ENCODE measurements at places on chromosomes 12 and 14.

- no peak for DNase-seq
Measured at GRCh38 chr12:98437806-98438595, 77.4 kb upstream of the TMPO start.

DNA sequence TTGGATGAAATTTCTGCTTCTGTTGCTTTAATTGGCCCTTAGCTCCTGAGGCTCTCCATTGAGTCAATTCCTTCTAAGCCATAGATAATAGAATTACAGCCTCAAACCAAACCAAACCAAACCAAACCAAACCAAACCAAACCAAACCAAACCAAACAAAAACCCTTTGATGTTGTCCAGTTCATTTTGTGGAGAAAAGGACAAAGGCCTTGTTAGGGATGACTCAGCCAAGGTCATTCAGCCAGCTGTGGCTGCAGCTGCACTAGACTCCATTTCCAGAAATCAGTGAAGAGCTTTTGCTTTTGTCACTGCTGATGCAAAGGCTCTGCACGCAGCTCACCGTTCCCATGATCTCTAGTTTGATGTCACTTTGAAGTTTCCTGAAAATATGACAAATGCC is 82.2 kb upstream of the RMST start:
- DNase-seq: no peak

DNA sequence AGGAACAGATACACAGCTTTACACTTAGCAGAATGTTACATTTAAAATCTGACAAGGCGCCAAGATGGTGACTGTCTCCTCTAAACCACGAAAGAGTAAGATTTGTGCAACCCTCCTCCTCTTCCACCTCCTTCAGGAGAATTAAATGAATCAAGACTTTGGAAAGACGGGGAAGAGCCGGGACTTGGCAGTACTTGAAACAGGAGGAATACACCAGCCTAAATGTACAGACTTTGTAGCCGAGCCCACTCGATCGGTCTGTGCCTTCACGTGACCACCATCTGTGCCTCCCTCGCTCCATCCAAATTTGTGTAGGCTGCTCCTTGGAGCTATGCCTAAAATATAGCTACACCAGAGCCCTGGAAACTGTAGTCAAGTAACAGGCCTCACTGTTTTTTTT is 38.3 kb downstream of the SSPN start:
- DNase-seq: no peak

GRCh38 chr12:110972866-110973265 is 52.5 kb upstream of the MYL2 start:
- DNase-seq: no peak

DNA sequence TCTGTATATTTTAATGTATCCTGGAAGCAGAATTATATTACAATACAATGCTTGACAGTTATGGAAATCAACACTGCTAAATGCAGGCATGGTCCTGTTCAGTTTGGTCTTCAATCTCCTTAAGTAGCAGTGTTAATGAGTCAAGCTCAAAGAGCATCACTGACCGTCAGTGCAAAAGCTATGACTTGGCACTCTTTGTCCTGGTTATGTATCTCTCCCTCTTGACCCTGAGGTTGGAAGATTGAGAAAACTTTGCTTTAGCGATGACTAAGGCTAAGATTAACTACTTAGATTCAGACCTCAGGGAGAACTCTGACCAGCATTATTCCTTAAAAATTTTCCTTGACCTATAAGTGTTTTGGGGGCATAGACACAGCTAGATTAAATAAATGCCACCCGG is 10.9 kb downstream of the CLEC7A start:
- no peak for DNase-seq

- DNase-seq: no peak
Measured at GRCh38 chr14:81449576-81449975, 49.5 kb upstream of the STON2 start.

DNA sequence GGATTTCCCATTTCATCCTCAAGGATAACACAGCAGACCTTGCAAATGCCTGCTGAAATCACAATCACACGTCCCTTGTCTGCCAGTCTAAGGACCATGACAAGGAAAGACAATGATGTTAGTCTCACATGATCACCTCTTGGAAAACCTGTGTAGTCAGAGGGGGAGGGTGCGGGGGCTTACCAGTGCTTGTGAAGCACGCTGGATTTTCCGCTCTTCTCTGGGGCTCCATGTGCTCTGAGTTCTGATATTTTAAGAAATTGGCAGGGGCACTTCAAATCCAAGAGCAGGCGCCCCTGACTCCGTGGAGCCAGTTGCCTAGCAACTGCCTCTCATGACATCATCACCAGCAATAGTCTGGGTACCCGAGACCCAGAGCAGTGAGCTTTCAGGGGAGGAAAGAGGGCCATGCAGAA is 200.9 kb upstream of the C14orf180 start:
- no peak for DNase-seq

DNA sequence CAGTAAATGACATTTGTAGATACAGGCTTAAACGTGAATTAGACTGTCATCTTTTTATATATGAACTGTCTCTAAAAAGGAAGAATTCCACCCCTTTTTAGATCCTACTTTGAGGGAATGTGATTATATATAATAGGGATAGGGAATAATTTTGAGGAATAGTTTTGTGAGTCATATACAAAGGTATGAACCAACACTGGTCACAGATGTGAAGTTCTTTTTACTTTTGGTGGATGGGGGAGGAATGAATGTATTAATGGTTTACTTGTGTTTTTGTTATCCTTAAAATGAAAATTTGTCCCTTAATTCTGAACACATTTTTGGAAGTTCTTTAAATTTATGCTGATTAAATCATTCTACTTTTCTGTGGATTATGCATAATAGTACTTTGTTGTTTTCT is 30.4 kb downstream of the FRS2 start:
- DNase-seq: no peak

GRCh38 chr12:16325426-16325825 is 22.0 kb upstream of the MGST1 start:
- no peak for DNase-seq

GRCh38 chr12:79329933-79330332 is 360.8 kb downstream of the PAWR start:
- no peak for DNase-seq

GRCh38 chr12:51328587-51328986 is 4.6 kb upstream of the BIN2 start:
- no peak for DNase-seq

GRCh38 chr12:53122961-53123468 is 19.7 kb downstream of the SOAT2 start:
- DNase-seq: no peak

DNA sequence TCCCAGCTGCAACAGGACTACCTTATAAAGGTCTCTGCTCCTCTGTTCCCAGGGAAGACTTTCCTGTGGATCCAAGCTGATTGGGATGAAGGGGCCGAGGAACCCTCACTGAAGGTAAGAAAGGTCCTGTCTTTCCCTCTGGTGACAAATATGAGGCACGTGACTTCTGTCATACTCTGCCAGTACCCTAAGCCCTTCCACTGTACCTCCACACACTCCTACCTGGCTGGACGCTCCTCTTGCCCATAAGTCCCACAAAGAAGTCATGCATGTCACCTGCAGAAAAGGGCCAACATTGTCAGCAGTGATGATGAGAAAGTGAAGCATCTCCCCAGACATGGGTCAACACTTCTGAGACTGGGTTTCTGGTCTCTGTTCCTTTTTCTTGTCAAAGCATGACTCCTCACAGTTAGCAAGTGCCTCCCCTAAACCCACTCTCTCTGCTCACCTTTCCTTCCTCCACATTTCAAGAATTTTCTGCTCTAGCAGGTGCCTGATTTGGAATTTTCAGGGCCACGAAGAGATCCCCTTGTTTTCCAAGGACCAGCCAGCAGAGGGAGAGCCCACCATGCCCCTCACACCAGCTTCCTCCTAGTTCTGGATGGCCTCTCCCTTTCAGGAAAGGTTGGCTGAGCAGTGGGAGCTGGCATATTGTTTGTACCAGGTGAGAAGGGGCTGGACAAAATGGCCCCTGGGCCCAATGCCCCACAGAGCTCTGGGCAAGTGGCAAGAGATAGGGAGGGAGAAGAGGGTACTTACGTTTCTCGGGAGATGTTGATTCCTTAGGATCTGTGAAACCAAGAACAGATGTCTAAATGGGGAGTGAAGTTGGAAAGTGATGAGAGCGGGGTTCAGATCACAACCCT is 3.5 kb downstream of the TAC3 start:
- no peak for DNase-seq

- no peak for DNase-seq
Measured at GRCh38 chr12:113464852-113465719, 6.6 kb downstream of the LHX5 start.

DNA sequence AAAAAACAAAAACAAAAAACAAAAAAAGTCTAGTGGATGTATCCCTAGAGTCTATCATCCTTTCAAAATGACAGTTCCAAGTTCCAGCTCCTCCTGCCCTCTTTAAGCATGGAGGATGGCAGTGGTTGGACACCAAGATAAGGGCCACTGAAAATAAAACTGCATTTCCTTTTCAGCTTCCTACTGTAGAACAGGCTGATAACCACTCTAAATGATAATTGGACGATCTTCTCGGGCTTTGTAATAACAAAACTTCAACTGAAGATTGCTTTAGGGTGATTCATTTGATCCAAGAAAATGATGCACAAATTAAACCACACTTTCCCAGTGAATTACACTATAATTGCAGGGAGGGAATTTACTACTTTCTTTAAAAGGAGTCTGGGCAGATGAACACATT is 42.2 kb upstream of the CRACR2A start:
- peak; percentile 10 for DNase-seq

DNA sequence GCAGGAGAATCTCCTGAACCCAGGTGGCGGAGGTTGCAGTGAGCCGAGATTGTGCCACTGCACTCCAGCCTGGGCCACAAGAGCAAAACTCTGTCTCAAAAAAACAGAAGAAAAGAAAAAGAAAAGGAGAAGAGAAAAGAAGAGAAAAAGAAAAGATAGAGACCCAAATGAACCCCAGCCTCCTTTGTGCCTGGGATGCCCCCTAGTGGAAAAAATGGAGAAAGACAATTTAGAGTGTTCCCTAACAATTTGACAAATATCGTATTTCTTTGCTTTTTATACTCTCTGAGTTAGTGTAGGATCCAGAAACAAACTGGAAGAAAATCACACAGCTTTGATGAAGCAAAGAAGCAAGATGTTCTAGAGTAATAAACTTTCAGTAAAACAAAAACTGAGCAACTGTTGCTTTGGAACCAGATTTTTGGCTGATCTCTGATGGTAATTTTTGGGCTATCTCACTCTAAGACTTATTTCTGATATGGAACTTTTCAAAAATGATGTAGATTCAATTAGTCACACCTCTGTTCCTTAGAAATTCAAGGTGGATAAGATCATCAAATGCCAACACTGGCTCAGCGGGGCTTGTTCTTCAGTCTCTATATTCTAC is 18.6 kb upstream of the PRKAB1 start:
- DNase-seq: no peak

GRCh38 chr14:48704639-48705038 is 881.5 kb downstream of the RPS29 start:
- DNase-seq: no peak

DNA sequence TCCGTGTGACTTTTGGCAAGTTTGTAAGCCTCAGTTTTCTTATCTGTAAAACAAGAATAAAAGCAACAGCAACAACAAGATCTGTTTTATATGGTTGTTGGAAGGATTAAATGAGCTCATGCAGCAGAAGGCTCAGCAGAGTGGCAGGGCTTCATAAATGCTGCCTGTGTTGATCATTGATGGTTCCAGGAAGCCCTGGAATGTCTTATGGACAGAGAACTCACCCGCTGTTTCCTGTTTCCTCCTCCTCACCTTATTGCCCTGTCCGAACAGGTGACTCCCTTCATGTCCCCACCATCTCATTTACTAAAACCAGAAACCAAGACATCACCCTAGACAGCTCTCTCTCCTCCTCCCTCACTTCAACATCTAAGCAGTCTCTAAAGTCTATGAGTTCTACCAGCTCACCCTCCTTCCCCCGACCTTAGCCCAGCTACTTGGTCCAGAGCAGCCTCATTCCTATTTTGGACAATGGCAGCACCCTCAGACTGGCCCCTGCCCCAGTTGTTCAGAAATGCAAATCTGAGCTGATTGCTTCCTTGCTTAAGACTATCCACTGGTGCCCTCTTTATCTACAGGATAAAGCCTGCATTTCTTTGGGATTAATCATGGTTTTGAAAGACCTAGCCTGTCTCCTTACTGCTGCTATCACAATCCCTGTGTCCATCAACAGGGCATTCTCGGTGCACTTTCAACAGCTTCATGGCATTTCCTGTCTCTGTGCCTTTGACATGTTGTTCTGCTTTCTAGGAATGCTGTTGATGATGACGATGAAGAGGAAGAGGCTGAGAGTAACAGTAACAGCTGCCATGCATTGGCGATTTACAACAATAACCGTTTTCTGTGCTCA is 21.4 kb upstream of the GSG1 start:
- no peak for DNase-seq

DNA sequence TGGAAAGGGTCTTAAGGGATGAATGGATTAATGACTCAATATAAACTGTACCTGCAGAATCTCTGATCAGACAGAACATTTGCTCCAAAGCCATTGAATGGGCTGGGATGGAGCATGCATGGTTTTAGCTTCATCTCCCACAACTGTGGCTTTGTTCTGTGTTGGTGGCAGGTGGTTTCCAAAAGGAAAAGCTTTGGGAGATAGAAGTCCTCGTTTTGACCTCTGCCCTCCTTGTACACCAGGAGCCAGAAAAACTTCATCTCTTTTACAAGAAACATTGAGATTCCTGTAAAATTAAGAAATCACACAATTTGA is 39.5 kb downstream of the GPR65 start:
- no peak for DNase-seq

DNA sequence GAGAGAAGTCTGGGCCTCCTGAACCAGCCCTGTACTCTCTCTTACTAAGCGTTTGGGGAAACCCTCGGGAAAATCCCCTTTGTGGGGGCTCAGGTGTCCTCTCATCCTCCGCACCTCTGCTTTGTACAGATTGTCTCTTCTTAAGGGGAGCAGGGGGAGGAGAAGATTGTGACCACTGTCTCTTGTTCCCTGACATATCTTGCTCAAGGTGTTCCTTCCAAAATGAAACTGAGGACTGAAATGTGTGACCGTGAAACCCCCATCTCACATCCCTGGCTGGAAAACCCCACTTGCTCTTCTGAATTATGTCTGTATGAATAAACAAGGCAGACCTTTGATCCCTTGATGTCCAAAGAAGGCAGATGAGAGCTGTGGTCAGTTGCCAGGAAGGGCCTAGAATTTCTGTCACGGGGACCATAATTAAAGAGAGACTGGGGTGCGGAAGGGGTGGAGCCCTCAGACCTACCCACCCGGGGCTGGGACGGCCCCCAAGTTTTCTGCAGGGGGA is 369.8 kb downstream of the AACS start:
- no peak for DNase-seq

GRCh38 chr12:88544991-88545980 is 35.0 kb downstream of the KITLG start:
- DNase-seq: no peak

- no peak for DNase-seq
Measured at GRCh38 chr12:65825507-65826352, 1.4 kb downstream of the HMGA2 start.

- DNase-seq: no peak
Measured at GRCh38 chr12:4762773-4763172, 42.6 kb downstream of the GALNT8 start.

GRCh38 chr14:99077076-99077843 is 194.7 kb downstream of the BCL11B start:
- DNase-seq: peak; percentile 3

DNA sequence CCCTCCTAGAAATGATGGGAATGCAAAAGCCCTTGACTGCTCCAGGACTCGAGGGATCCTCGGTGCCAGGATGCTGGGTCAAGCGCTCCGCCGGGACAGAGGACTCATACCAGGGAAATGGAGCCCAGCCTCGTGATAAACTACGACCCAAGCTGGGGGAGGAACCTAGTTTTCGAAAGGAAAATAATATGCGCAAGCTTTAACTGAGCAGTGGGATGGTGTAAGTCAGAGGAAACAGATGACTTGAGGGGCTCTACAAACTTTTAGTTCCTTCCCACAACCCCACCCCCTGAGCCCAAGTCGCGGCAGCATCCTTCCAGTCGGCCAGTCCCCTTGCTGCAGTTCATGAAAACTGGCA is 654 bp upstream of the SUPT16H start:
- DNase-seq: no peak
